Hepatocyte (in vitro differentiated cells): ENCODE measurements at places on chromosomes 16 and 17.

DNA sequence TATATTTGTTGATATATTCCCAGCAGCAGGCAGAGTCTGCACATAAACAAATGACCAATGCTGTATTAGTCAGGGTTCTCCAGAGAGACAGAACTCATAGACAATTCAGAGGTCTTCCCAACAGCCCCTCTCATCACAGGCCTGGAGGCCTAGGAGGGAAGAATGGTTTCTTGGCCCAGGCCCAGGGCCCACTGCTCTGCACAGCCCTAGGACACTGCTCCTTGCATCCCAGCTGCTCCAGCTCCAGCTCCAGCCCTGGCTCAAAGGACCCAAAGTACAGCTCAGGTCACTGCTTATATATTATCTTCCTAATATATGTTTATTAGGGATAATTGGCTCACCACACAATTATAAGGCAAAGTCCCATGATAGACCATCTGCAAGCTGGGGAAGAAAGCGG, 749.9 kb downstream of the KCNJ2 start:
- no peak for DNase-seq

GRCh38 chr17:48800626-48801217, 16.3 kb downstream of the TTLL6 start:
- DNase-seq: no peak

DNA sequence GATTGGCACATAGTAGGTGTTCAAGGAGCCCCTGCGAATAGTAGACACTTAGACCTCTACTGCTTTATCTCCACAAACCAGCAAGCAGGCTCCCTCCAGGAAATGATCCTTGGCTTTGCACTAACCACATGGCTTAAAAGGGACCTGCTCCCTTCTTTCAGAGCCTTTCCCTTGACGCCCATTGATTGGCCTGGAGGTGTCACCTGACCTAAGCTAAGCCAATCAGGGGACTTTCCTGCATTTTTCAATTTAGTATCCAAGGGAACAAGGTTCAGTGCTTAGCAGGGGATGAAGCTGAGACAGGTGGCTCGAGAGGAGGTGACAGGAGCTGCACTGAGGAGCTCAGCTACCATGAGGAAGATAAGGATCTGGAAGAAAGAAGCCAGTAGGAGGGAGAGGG, 52.8 kb downstream of the CLEC19A start:
- no peak for DNase-seq

- DNase-seq: no peak
Observed at GRCh38 chr17:74777901-74778515, 1.9 kb upstream of the NAT9 start.

GRCh38 chr17:82238472-82239201, 9.8 kb downstream of the SLC16A3 start:
- peak; percentile 74 for DNase-seq

DNA sequence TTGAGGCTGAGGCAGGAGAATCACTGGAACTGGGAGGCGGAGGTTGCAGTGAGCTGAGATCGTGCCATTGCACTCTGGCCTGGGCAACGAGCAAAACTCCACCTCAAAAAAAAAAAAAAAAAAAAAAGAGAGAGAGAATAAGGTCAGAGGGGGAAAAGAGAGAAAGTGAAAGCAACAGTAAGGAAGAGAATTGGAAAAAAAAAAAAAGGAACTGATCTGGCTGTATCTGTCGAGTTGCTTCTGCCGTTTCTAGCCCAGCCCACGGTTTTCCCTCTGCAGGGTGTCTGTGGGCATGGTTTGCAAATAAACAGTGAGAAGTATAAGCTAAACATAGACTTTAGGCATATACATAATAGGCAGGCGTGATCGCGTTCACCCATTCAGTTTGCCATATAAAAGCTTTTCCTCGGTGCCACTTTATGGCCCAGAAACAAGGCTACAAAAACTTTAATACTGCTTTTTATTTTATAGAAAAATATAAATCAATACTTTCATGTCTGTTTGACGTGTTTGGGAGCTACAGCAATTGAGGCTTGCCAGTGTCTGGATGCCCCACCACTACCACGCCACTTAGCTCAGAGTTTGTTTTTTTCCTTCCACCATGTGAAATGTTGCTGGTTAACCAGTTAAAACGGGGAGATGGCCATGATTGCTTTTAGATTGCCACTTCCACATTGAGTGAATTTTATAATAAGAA, 436.7 kb downstream of the MAF start:
- no peak for DNase-seq

GRCh38 chr16:70646260-70647241, at the start of gene IL34:
TSS of gene IL34 (plus strand) at chr16:70646559. CDS start at chr16:70646948, 389 bp downstream.
- DNase-seq: peak; percentile 10

DNA sequence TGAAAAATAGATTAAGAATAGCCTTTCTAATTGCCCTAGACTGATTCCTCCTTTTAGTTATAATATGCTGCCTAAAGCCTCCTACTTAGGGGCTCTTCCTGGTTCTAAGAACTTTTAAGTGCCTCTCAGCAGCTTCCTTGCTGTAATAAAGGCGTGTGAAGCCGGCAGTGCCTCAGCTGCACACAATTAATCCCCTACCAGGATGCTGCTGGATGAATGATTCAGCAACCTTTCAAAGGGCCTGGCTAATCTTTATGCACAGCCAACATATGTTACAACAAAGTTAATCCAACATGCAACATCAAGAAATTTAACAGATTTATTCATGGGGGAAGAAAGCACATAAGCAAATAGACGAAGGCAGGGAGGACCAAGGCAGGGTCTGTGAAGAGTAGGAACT, 145.2 kb downstream of the PMP22 start:
- no peak for DNase-seq

DNA sequence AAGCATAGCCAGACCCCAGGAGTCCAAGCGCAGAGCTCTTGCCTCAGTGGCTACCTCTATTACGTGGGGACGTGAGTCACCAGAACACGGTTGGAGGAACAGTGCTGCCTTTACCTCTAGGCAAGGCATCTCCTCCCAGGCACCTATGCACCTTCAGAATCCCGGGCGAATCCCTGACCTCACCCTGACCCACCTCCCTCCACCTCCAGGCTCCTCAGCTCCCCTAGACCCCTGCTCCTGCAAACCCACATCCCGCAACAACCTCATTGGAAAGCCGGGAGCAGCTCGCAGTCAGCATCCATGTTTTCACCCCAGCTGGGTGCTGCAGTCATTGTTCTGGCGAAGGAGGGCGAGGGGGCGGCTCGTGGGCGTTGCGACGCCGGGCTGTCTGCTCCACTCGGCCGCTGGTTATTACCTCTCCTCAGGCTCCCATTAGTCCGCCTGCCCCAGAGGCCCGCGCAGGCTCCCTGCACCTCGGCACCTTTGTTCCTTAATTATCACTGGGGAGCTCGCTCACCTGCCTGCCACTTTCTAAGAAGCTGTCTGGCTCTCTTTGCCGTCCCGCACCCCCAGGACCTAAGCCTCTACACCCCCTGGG, 24.6 kb upstream of the DLX4 start:
- DNase-seq: peak; percentile 57

GRCh38 chr17:28946239-28946638, 5.1 kb downstream of the PHF12 start:
- DNase-seq: no peak

DNA sequence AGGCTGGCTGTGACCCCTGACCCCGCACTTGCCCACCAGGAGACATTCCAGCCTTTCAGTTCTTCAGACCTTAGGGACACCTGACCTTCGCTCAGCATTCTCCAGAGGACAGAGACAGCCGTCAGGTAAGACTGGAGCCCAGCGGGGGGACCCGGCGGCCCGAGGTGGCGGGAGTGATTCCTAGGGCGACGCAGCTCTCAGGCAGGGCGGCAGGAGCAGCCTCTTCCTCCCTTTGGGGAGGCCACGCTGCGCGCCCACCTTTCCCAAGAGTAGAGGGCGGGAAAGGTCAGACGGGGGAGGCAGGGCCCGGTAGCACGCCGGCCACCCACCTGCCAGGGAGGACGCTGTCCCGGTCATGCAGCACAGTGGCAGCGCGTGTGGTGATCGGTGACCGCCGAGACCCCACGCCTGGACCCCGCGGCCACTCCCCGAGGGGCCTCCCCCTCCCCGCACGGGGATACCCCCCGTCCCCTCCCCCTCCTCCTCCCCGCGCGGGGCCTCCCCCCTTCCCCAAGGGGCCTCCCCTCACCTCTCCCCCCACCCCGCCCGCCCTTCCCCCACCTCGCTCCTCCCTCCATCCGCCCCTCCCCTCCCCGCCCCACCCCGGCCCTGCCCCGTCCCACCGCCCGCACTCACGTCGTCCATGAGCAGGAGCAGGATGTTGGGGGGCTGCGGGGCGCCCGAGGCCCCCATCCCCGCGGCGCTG, 472 bp downstream of the GALNS start:
- no peak for DNase-seq

GRCh38 chr17:40832840-40833239, 10.4 kb upstream of the KRT10 start:
- no peak for DNase-seq

GRCh38 chr17:29524692-29525091, 42.1 kb downstream of the ABHD15 start:
- no peak for DNase-seq

GRCh38 chr17:78231991-78232858, 794 bp downstream of the TMEM235 start:
- peak; percentile 48 for DNase-seq

DNA sequence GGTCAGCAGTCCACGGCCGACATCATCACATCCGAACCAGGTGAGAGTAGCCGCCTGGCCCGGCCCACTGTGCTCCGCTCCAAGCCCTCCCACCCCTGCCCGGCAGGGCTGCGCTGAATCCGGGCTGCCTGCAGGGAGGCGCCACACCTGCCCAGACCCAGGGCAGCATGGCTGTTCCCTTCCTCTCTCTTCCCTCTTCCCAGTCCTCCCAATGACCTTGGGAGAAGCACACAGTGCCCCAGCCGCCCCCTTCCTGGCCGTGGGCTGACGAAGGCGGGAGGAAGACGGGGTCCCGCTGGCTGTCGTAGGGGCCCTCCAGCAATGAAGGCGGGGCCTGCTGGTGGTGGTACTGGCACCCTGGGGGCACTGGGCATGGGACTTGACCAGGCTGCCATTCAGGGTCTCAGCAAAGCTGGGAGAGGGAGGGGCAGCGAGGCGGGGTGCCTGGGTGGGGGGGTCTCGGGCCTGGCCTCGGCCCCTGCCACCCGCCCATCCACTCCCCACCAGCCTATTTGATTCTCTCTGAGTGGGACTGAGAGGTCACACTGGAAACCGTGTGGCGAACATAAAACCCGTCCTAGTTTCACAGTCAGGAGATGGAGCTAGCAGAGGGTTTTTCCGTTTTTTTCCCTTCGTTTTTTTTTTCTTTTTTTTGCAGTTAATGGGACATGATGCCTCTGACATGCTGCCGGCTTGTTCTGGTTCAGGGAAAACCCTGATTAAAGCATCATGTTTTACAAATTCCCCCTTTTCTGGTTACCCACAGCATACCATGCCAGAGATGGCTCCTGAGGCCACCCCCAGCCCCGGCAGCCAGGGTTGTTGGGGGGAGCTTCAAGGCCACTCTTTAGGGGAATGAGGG, 50.6 kb downstream of the BAHCC1 start:
- DNase-seq: no peak

- no peak for DNase-seq
Observed at GRCh38 chr17:78338486-78339259, 21.2 kb downstream of the SOCS3 start.

- peak; percentile 65 for DNase-seq
Observed at GRCh38 chr17:81537343-81537855, 9.2 kb downstream of the FSCN2 start.

DNA sequence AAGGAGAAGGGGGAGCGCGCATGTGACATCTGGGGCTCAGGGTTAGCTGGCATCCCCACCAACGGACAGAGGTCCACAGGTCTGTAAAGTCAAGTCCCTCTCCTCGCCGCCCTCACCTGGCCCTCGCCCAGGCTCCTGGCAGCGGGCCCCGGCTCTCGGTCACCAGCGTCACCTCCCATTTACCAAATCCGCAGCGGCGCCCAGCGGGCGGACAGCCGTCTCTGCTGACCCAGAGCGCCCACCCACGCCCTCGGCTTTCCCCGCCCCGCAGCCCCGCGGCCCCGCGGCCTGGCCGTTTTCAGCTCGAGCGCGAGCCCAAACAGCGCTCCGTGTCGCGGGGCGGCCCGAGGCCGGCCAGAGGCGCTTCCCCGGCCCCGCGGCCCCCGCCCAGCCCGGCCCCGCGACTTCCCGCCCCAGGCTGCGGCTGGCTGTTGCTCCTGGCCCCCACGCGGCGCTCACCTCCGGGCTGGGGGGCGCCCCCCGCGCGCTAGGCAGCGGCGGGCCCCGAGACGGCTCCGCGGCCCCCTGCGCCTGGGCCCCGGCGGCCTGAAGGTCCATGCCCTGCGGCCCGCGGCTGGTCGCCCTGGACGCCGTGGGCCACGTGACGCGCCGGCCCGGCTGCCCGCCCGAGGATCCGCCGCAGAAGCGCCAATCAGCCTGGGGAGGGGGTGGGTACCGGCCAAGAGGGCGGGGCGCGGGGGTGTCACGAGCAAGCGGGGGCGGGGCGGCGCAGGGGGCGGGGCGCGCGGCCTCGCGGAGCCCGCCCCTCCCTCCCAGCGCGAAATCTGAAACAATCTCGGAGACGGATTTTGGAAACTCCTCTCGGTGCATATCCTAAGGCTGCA, at the start of gene COPRS:
Gene COPRS, minus strand, starts transcription at position 603 of the 845 bp plus-strand sequence. Its CDS starts 45 bp downstream, at position 558.
- DNase-seq: peak; percentile 95

DNA sequence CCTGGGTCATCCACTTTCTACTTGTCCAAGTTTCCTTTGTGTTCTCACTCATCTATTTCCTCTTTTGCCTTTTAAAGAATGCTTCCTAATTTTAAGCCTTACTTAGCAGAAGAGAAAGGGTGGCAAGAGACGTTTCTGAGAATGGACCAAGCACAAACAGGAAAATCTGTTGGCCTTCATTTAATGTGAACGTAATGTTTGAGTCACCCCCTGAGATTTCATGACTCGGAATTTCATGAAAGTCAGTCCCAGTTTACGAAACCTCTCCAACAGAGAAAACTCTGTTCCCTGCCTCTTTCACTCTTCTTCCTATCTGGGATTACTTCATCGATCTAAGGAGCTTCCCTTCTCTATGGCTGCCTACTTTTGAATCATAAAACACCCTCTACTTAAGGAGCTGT, at the start of gene CD300E:
Gene CD300E, minus strand, starts transcription at position 46 of the 401 bp plus-strand sequence. CDS start 117 bp downstream, outside the sequence.
- DNase-seq: no peak
